ENCODE measurements at places on chromosomes 2 and 18.

DNA sequence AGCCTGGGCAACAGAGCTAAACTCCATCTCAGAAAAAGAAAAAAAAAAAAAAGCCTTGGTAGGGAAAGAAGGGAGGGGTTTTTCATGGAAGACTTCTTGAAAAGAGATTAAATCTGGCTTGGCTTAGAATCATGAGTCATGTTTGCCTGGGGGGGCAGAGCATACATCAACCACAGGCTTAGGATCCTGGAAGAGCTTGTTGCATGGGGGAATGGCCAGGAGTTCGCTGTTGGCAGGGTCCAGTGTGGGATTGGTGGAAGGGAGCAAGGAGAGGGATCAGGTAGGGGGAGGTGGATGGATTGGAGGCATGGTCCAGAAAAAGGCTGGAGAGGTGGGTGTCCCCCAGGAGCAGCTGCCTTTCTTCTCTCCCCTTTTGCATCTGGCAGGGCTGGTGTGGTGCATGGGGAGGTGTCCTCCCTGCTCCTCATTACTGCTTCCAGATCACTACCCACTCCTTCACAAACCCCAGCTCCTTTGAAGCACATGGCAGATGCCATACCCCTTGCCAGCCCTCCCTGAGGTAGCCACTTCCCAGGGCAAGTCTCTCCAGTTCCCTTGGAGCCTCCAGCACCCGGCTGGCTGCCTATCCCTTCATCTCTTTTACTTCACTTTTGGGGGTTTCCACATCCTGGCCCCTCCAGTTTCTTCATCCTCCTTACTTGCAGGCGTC is 2.5 kb downstream of the ARMC9 start:
- no peak for DNase-seq

- no peak for DNase-seq
These were observed 99.5 kb downstream of the TTC32 start for GRCh38 chr2:19802086-19802841.

GRCh38 chr2:57973621-57974186 is 72.9 kb upstream of the VRK2 start:
- DNase-seq = no peak

DNA sequence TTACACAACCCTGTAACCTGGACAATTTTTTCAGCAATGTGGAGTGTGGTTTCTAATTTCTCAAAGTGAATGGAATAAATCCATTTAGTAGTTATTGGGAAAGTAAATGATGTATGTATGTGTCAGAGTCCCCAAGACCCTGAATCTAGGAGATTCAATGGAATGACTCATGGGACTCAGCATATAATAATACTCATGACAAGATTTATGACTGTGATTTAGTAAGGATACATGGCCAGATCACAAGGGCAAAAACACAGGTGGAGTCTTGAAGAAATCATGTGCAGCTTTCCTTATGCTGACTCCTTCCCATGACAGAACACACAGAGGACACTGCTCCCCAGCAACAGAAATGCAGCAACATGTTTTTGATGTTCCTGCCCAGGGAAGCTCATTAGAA is 1877.7 kb upstream of the LRRTM1 start:
- DNase-seq = no peak

GRCh38 chr2:64036034-64036705 is 16.9 kb upstream of the VPS54 start:
- DNase-seq = no peak

DNA sequence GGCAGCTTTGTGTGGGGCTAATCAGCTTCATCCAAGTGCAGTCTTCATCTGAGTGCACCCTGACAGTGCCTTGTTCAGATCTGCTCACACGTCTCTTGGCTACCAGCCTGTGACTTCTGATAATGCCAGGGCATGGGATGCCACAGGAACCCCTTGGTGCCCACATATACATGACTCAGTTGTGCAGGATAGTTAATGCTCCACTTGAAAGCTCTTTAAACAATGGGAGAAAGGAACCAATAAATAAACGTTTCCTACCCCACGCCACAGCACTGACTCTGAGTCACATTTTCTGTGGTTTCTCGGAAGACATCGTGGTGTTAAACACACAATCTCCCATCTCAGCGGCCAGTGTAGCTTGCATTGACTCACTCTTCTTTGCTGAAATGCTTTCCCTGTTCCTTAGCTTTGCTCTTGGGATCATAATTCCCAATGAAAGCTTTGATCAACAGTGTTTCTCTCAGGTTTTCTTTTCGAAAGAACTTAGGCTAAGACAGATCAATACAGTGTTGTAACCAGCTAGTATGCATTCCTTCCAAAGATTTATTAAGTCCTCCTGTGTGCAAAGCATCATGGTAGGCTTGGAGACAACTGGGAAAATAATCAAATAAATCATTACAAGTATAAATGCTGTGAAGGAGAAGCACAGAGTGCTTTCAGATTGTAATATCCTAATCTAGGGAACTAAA is 142.0 kb downstream of the COPS8 start:
- no peak for DNase-seq

DNA sequence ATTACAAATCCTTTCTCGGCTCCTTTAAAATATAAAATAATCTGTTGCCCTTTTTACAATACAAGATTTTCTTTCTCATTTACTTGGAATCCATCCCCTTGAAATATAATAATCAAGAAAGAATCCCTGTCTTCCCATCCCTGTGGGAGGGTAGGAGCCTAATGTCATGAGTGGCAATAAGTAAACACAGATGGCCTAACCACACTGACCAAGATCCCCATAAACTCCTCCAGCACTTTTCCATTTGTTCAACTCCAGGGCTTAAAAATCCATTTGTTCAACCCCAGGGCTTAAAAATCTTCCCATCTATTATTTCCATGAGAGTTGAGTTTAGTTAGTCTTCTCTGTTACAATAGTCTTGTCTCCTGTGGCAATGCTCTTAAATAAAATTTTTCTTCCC is 297.6 kb downstream of the CDH7 start:
- no peak for DNase-seq

- DNase-seq = no peak
These were observed 25.5 kb downstream of the CENPO start for GRCh38 chr2:24818721-24819167.

- no peak for DNase-seq
These were observed 215.6 kb upstream of the ARL4C start for GRCh38 chr2:234712421-234712935.

DNA sequence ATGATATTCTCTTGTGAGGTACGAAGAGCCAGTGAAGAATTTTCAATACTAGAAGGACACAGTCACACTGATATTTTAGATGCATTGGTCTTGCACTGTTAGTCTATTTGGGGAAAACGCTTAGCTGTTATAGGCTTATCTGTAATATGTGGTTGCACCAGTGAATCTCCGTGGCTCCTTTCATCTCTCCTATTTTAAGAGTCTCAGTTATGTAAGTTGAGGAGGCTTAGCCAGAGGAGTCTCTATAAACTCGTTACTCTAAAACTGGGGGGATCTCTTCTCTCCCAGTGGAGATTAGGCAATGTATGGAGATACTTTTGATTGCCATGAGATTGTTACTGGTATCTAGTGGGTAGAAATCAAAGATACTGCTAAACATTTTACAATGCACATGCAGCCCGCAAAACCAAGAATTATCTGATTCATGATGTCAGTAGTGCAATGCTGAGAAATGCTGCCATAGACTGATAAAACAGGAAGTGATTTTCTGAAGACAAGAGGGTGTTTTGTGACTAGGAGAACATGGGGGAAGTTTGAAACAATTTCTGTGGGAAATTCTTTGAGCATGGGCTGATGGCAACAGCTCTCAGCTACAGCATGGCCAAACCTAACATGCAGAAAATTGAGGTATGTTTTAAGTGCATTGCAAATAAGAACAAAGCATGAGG is 339.1 kb downstream of the SOX11 start:
- no peak for DNase-seq

- no peak for DNase-seq
These were observed 125.1 kb downstream of the SLC39A10 start for GRCh38 chr2:195782156-195782555.

DNA sequence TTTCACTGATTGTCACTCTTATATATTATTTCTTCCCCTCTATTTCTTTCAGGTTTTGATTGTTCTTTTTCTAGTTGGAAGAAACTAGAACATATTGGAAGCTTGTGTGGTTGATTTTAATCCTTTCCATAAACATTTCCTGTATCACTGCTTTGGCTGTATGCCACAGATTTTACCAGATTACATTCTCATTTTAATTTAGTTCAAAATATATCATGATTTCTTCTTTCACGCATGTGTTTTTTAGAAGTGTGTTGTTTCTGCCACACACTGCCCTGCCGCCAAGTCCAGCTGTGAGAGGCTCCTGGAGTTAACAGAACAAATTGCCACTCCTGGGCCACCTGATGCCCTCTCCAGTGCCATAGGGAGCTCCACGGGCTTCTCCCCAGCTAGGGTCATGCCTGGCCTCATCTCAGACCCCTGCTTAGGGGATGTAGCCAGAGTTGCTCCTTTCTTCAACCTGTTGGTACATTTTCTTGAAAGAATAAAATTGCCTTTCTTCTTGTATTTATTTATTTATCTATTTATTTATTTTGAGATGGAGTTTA is 206.2 kb upstream of the COPS8 start:
- DNase-seq = no peak

DNA sequence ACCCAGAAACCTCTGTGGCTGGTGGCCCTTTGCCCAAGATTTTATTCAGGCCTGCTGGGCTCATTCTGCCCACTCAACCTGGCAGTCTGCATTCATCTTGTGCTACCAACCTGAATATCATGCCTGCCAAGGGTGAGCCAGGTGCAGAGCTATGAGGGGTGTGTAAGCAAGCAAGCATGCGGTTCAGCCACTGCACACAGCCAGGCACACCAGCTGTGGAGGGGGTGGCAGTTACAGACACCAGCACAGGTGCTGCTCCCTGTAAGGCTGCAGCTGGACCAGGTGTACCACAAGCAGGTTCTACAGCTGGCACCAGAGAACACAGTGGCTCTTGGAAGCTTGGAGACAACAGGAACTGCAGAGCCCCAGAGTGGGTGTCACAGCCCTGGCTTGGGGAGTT is 633.2 kb downstream of the FBXO15 start:
- no peak for DNase-seq

DNA sequence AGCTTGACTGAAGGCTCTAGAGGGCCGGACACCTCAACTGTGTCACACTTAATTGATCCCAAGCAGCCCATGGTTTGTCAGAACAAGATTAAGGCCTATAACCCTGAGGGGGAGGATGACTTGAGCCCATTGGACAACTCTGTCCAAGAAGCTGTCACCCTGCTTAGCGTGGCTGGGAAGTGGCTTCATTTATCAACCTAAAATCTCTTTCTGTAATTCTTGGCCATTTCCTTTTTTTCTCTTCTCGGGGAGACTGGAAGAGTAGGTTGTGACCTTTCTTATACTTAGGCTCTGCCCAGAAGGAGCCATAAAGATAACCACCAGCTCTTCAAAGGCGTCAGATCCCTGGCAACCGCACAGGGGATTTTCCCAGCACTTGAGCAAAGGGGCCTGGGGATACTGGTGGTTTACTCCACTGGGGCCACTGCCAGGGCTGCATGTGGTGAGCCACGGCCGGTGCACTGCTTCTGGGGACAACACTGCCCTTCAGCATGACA is 265.5 kb downstream of the CYRIA start:
- DNase-seq = no peak

GRCh38 chr2:71277536-71278103 is 50.7 kb upstream of the PAIP2B start:
- DNase-seq = peak; percentile 78

- DNase-seq = no peak
These were observed 165.4 kb upstream of the SLC1A4 start for GRCh38 chr2:64823794-64824193.

GRCh38 chr2:76491503-76491902 is 780.8 kb upstream of the GCFC2 start:
- no peak for DNase-seq

DNA sequence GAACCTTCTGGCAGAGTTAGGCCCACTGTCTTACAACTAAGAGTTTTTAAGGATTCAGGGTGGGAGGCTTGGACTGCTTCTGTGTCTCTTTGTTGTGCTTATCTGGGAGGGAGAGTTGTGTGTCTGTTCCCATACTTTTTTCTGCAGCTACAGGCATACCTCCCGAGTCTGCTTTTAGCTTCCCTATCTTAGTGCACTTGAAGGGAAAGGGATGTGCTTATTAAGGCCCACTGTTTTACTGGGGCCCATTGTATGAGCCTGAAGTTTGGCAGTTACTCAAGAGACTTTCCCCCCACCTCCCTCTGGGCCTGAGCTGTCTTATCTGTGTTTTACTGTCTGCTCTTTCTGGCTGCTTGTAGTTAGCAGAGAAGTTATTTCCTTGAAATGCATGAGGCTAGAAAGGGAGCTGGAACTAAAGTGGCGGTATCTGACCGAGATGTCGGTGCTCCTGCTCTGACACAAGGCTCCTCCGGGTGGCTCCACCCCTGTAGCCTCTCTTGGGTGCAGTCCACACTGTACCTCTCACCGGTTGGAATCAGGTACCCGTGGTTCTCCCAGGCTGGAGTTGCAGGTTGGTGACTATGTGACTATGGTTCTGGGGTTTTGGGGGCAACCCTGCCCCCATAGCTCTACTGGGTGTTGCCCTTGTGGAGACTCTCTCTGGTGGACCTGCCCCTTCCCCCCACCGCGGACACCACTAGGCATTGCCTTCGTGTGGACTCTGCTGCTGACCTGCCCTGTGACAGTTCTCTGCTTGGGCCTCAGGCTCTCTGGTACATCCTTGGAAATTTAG is 12.9 kb downstream of the UBR3 start:
- no peak for DNase-seq

DNA sequence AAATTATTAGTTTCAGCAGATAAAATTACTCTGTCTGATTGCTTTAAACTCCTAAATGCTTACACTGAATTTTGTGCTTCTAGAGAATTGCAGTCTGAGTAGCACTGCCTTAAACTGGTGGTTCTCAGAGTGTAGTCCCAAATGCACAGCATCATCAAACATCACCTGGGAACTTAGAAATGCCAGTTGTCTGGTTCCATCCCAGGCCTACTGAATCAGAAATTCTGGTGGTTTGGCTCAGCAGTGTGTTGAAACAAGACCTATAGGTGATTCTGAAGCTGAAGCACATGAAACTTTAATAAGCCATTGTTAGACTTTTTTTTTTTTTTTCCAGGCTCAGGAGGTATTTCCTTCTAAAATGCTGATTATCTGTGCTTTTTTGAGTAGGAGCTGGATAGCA is 22.0 kb downstream of the EPC2 start:
- no peak for DNase-seq

- no peak for DNase-seq
These were observed 25.6 kb downstream of the SEMA4F start for GRCh38 chr2:74679615-74680014.

DNA sequence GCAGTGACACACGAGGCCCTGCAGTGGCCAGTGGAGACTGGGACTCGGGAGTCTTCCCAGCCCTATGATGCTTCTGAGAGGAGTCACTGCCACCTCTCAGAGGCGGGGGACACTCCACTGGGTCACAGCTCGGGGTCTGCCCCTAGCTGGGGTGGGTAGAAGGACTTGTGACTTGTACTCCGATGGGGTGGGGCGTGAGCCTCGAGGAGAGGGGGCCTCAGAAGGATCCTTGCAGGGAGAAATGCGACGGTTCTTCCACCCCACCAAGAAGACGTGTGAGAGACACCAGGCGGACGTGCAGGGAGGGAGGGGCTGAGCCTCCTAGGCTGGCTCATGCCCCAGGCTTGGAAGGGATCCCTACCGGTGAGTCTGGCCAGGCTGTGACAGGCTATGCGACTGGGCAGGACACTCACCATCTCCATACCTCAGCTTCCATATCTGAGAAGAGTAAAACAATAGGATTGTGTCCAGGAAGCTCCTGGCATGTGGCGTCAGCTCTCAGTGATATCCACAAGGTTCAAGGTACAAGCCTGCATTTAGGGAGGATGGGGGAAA is 11.1 kb upstream of the OTOS start:
- no peak for DNase-seq

- DNase-seq = no peak
These were observed 148.6 kb downstream of the HAUS1 start for GRCh38 chr18:46252759-46253158.

GRCh38 chr2:212176151-212176550 is 362.5 kb downstream of the ERBB4 start:
- DNase-seq = no peak

All from nucleus accumbens (tissue), 56 donors.